ENCODE measurements at places on chromosomes 3 and 15.
A peak's percentile ranks its signal among the peaks of the same experiment; 100 is the strongest.

- peak; percentile 97 for DNase-seq
Measured at GRCh38 chr3:194134757-194135515, 1.0 kb upstream of the HES1 start.

DNA sequence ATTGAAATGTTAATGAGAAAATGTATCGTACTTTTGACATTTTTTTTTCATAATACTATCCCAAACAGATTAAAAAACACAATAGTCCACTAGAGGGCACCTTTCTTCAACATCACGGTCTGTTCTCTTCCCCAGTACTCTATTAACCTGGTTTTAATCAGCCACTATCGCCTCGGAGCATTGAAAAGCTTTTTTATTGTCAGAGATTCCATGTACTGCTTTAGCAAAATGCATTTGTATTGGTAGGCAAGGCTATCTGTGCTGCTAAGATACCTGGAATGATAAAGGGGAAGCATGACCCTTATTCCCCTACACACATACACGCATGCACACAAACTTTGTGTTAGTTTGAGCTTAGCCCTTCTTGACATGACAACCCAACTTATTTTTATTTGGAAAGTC, 160.1 kb upstream of the IL12A start:
- peak; percentile 58 for DNase-seq

DNA sequence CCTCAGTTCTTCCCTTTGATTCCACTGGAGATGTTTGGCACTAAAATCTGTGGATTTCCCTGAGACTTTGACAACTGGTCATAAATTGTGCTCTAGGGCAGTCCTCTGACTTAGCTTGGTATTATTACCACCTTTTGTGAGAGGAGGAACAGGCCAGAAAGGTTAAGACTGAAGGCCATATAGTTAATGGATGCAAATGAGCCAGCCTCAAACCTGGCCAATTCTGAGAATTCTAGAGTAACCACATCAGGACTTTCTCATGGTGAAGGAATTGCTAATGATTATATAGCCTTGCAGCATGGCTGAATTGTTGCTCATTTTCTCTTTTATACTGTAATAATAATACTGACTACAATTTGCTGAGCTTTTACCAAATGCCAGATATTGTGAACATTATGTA, 162.5 kb downstream of the CADPS start:
- no peak for DNase-seq

GRCh38 chr15:93942269-93942694, 289.1 kb upstream of the MCTP2 start:
- no peak for DNase-seq

DNA sequence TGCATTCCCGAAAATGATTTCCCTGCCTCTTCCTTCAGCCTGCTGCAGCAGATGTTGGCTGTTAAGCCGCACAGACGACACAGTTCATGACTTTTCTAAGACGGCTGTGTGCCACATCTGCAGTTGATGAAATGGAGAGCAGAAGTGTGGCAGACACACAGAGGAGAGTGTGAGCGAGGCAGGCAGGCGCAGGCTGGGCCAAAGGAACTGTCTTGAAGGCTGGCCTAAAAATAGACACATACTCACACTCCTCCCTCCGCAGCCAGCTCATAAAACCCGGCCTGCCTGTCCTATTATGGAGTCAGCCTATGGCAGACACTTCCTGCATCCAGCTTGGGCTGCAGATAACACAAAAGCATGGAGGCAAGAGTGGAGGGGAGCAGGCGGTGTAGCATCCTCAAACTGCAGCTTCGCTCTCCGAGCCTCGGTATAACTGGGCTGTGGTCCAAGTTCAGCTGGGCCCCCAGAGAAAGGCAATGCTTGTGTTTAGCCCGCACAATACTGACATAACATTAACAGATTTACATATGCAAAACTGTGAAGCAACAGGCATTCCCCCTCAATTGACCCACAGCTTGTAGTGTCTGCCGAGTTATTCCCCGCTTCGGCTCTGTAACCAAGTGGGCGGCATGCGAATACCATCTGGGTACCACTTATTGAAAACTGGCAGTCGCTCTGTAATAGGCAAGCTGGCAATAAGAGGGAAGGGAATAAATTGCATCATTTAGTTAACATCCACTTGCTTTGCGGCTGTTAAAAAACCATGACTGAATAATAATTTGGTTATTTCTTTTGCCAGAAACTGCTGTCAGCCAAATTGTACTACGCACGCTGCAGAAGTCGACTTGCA, 40.8 kb downstream of the FOXP1 start:
- peak; percentile 82 for DNase-seq

GRCh38 chr3:152519376-152519775, 250.6 kb downstream of the MBNL1 start:
- no peak for DNase-seq

DNA sequence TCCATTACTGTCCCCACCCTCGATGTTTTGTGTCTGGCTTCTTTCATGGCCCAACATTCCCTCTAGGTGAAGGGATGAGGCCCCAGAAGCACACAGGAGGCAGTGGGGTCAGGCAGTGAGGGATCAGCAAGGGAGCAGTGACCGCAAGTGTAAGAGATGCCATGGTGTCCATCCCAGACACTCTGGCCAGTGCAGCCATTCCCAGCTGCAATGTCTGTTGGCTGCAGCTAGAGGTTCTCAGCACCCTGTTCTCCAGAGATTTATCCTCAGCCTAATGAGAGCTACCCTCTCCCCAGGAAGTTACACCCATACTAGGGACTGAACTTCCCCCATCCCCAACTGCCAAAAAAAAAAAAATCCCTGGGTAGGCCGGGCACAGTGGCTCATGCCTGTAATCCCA, 40.2 kb downstream of the TRANK1 start:
- DNase-seq = peak; percentile 47

- DNase-seq = peak; percentile 29
Measured at GRCh38 chr3:72818092-72818773, 30.0 kb downstream of the SHQ1 start.

DNA sequence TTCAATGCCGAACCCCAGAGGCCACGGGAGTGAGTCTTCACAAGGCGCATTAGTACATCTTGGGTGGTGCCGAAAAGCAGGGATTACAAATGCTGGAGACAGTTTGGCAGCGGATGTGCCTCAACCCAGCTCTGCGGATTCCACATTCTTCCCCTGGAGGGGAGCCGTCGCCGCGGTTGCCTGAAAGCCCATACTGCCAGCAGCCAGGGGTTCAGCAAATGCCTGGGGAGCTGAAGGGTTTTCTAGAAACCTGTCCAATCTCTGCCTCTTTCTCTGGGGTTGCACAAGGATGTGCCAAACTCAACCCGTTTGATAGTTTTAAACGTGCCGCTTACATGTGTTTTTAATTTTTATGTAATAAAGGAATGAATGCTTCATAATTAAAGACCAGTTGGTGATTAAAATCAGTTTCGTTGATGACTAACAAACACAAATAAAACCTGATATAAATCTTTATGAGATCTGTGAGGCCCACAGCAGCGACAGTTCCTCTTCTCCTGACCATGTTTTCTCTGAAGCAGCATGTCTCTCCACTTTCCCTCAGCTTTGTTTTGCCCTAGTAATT, 74.6 kb upstream of the LEKR1 start:
- DNase-seq = no peak

DNA sequence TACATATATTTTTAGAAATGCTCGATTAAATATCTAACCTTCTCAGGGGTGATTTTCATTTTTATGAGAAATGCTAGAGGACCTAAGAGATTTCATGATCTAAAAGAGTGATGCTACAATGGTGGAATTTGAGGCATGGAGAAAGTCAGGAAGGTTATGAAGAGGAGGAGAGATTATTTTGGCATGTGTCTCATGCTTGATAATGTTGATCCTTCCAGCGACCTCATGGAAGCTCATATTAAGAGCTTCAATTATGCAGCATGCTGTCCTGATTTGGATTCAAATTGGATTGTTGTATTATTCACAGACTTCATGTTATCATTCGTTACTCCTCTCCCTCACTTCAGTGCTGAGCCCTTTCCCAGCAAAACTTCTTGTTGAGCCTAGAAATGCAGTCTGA, 112.5 kb downstream of the RAP2B start:
- no peak for DNase-seq

GRCh38 chr3:156795890-156796481, 30.2 kb upstream of the LEKR1 start:
- peak; percentile 69 for DNase-seq

GRCh38 chr3:185926445-185926844, 11.4 kb downstream of the TRA2B start:
- DNase-seq = no peak

DNA sequence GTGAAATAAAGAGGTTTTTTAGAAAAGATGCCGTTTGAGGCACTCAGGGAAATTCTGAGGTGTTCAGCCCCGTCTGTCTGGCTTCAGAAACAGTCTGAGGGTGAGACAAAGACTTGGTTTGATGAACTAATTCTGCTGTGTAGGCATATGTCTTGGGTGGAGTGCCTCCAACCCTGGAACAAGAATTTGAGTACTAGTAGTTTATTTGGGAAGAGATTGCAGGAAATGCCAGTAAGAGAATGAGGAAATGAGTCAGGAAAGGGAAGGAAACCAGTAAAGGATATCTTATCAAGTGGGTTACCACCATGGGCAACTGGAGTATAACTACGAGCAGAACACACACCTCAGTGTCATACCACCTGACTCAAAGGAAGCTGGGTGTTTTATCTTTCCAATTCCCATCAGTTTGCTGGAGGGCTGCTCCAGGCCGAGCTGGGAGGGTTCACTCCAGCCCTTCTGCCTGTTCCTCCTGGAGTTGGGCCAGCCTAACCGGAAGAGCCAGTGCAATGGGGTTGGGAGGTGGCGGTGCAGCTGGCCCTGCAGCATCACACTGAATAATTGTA, 75.3 kb downstream of the TGFBR2 start:
- DNase-seq = no peak

GRCh38 chr3:57464801-57465200, 79.3 kb downstream of the DNAH12 start:
- DNase-seq = no peak

- no peak for DNase-seq
Measured at GRCh38 chr3:197564097-197564843, 8.5 kb upstream of the BDH1 start.

DNA sequence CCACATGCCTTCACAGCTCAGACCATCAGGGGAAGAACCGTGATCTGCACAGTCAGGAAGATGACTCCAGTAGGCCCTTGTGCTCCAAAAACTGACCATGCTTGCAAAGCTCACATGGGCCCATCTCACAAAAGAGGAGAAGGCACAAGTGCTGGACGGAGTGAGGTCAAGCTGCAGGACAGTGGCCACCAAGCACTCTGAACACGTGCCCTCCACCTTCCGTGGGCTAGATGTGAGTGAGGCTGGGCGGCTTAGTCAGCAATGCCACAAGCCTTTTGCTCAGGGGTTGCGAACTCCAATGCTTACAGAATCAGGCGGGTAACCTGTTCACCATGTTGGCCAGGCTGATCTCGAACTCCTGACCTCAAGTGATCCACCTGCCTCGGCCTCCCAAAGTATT, 70.9 kb downstream of the SCN5A start:
- no peak for DNase-seq

Data from suppressor macrophage treated with lipopolysaccharide for 4 hours (primary cell).